HFFc6 (cell line): ENCODE measurements at places on chromosomes 2 and 18.
A peak's percentile ranks its signal among the peaks of the same experiment; 100 is the strongest.

DNA sequence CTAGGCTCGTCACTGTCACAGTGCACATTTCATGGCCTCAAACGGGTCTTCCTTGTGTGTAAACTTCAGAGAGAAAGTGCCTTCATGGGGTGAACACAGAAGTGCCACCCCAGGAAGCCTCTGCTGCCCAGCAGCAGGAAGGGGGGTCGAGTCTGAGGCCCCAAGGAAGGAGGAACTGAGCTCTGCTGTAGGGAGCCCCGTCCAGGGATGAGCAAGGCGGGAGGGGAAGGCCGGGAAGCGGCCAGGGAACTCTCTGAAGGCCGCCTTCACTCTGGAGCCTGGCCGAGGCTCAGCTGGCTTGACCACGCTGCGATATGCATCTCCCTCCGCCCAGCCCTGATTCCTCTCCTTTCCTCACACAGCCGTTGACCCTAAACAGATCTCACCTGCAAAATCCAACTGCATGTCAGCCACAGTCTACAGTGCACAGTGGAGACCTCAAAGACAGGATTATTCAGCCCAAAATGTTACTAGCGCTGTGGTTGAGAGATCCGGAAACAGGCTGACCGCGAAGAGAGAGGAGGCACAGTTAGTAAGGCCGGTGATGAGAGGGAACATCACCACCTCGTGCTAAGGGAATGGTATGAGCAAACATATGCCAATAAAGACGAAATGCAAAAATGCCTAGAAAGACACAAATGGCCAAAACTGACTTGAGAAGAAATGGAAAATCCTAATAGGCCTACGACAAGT is 34.2 kb upstream of the CTDP1 start:
- no peak for DNase-seq

DNA sequence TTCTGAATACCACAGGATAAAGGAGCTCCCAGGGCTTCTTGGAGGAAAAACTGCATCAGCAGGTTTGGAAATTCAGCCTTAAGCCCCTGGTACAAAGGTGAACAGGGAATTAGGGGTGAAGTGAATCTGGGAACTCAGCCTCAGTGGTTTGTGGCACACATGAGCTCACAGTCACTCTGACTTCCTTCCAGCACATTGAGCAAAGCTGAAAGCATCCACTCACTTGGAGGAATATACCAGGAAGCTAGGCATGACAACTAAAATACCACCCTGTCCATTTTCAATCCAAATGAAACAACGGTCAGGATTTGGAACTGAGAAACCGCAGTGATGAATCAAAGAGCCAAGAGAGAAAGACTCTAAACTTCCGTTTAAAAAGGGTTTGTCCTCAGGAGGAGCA is 216.1 kb downstream of the ICOS start:
- DNase-seq = no peak

DNA sequence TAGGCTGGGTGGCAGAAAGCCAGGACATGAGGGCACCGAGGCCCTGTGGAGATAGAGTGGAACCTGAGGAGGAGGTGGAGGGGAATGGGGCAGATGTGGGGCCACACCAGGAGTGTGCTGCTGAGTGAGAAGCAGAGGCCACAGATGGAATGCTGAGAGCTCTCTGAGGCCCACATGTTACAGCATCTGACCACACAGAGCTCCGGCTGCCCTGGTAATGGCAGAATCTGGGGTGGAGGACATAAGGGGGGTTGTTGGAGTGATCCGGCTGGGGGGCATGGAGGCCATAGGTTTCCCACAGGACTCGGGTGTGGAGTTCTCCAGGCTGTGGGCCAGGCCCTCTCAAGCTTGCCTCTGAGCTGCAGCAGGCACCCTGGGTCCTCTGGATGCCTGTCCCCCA is 3.8 kb downstream of the MZT2B start:
- no peak for DNase-seq

- DNase-seq = no peak
These were observed 424.2 kb downstream of the TGIF1 start for GRCh38 chr18:3874125-3874524.

- peak; percentile 80 for DNase-seq
These were observed 3.7 kb upstream of the PCBP1 start for GRCh38 chr2:70083344-70084156.

DNA sequence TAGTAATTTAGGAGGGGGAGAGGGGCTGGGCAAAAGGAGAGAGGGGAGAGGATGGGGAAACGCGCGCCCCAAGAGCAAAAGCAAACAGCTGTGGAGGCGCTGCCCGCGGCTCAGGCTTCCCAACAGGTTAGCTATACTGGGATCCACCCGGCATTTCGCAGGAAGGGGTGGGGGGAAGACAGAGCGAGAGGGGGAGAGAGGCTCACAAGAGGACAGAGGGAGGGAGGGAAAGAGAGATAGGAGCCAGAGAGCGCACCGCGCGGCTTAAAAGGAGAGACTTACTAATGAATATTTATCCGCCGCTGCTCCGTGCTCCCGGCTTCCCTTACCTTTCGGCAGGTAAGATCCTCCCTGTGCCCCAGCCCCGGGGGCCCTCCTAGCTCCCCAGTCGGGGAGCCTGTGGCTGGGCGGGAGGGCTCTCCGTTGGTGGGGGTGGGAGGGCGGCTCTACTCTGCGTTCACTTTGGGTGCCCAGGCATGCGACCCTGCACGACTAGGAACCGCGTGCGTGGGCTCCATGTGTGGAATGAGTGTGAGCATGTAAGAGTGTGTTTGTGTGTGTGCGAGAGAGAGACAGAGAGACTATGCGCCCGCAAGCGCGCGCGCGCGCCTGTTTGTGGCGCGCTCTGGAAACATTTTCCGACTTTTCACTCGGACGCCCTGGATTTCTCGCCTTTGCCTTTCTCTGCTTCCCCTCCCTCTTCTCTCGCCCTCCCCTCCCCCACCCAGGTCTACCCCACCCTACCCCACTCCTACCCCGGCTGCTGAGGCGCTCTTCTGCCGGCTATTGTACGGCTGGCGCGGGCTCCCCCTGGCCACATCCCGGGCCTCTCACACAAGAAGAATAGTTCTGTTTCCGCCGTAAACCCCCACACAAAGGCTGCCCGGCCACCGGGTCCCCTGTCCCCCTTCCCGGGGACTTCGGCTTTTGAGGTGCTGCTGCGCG is 7.2 kb upstream of the SIX3 start:
- no peak for DNase-seq

DNA sequence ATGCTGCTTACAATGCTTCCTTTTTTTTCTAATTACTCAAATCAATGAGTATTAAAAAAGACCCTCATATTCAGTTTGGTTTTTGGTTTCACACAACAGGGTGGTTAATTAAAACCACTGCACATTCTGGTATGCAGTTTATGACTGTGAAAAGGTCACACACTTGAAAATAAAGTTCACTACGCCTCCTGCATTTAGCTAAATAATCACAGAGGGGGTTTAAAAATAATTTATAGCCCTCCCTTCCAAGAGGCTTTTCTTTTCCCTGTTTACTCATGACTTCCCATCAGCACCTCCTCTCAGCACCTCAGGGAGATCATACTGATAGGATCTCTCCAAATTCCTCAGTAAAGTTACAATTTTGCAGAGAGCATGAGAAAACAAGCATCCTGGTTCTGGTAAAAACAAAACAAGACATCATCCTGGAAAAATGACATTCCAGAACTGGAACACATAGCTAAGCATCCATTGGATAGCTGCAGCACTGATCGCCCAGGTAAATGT is 129.5 kb upstream of the TMEM200C start:
- DNase-seq = no peak

GRCh38 chr2:153462338-153462859 is 16.2 kb downstream of the RPRM start:
- DNase-seq = no peak

DNA sequence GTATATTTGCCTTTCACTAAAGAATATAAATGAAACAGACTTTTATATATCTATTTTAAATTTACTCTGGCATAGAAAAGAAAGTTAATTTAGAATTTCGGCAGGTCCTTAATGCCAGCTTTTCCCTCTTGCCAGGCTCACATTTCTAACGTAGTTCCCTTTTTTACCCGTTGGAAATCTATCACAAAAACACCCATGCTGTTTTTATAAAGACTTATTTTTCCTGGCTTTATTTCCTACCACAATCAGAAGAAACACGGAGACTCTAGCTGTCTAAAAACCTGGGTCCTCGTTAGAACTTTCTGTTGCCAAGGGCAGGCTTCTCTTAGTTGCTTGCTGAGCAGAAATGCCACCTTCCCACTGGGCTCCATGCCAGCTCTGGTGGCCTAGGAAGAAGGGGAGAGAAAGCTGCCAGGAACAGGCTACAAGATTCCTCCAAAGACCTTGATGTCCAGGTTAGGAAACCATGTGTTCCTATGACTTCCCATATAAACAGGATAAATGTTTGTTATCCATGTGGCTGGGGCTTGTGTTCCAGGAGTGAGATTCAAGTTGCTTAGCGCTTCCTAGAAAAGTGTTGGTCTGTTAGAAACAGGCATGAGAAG is 17.8 kb upstream of the TMEM18 start:
- DNase-seq = no peak

DNA sequence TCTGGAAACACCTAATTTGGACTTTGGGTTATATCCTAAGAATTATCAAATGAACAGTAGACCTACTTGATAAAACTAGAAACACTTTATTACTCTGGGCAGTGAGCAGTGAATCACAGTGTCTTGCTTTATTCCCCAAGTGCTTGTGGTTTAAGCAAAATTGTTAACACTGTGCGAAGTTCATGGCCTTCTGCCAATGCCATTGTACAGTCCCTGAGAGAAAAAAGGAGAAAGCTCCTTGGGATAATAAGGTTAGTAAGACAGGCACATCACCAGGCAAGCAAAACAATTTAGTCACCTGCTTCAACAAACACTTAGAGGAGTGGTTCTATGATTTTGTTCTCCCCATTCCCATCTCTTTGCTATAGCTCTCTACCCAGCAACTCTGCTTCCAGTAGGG is 39.8 kb downstream of the ADCYAP1 start:
- peak; percentile 1 for DNase-seq

GRCh38 chr2:19120941-19121750 is 237.3 kb downstream of the OSR1 start:
- DNase-seq = peak; percentile 88

GRCh38 chr18:42069036-42069435 is 114.0 kb downstream of the PIK3C3 start:
- no peak for DNase-seq

- no peak for DNase-seq
These were observed 3.9 kb upstream of the SRBD1 start for GRCh38 chr2:45614871-45615415.

GRCh38 chr2:216701544-216701943 is 6.2 kb upstream of the IGFBP5 start:
- DNase-seq = no peak

DNA sequence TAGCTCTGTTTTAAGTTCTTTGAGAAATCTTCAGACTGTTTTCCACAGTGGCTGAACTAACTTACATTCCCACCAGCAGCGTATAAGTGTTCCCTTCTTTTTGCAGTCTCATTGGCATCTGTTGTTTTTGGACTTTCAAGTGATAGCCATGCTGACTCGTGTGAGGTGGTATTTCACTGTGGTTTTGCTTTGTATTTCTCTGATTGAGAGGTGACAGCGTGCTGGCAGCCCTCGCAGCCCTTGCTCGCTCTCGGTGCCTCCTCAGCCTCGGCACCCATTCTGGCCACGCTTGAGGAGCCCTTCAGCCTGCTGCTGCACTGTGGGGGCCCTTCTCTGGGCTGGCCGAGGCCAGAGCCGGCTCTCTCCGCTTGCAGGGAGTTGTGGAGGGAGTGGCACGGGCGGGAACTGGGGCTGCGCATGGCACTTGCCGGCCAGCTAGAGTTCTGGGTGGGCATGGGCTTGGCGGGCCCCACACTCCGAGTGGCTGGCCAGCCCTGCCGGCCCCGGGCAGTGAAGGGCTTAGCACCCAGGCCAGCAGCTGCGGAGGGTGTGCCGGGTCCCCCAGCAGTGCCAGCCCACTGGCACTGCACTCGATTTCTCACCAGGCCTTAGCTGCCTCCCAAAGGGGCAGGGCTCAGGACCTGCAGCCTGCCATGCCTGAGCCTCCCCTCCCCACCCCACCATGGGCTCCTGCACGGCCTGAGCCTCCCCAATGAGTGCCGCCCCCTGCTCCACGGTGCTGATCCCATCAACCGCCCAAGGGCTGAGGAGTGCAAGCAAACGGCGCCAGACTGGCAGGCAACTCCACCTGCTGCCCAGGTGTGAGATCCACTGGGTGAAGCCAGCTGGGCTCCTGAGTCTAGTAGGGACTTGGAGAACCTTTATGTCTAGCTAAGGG is 151.8 kb downstream of the IRS1 start:
- DNase-seq = no peak

- no peak for DNase-seq
These were observed 60.9 kb downstream of the LDLRAD4 start for GRCh38 chr18:13279181-13280069.

DNA sequence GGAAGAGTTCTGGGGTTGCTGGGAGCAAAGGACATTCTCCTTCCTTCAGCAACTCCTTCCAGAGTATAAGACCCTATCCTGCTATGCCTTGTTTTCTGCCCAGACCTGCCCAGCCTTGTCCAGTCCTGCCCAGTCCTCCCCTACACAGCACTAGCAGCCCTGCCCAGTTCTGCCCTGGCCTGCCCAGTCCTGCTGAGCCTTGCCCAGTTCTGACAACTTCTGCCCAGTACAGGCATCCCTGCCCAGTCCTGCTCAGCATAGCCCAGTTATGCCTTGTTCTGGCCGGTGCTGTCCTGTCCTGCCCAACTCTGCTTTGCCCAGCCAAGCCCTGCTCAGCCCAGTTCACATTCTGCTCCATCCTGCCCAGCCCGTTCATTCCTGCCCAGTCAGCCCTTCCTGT is 44.9 kb upstream of the ALK start:
- DNase-seq = no peak

DNA sequence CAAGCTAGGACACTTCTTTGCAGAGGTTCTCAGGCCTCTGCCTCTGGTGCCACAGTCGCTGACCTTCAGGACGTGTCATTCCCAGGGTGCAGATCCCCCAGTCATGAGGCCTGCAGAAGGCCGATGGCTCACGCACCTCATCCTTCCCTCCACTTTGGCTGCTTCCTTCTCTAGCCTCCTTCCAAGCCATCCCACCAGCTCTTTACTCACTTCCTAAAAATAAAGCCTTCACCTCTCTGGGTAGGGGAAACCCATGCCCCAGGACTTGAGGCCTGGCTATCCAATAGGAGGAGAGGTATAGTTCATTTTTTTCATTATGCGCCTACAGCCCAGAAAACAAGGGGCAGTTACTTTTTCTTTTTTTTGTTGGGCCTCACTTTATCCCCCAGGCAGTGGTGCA is 91.4 kb downstream of the B3GNT2 start:
- no peak for DNase-seq

GRCh38 chr2:224126003-224126402 is 86.9 kb upstream of the SERPINE2 start:
- DNase-seq = no peak

- DNase-seq = peak; percentile 24
These were observed 44.9 kb downstream of the TMEM37 start for GRCh38 chr2:119476301-119477112.

- DNase-seq = no peak
These were observed 117.7 kb downstream of the CRIM1 start for GRCh38 chr2:36473230-36473629.

GRCh38 chr2:191258996-191259395 is 13.8 kb downstream of the MYO1B start:
- DNase-seq = no peak

DNA sequence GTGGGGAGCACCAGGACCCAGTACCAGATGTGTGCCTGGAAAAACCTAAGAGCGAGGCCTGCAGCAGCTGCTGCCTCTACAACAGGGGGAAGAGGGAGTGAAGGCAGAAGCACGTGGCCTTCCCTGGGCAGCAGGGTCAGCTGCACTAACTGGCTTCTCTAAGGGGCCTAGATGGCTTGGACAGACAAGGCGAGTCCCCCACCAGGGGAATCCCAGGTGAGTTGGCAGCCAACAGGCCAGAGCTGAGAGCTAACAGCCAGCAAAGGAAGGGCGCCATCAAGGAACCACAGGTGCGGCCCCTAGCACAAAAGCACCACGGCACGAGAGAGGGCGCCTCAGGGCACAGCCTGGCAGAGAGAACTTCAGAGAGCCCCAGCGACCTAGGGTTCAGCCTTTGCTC is 19.8 kb upstream of the MAL start:
- DNase-seq = no peak
